ENCODE measurements at places on chromosomes 13 and 19.

- DNase-seq: no peak
Observed at GRCh38 chr19:57682226-57682766, 519 bp downstream of the ZNF551 start.

- no peak for DNase-seq
Observed at GRCh38 chr13:77740931-77741596, 43.6 kb downstream of the SLAIN1 start.

- no peak for DNase-seq
Observed at GRCh38 chr13:39196965-39197646, 158.8 kb downstream of the NHLRC3 start.

DNA sequence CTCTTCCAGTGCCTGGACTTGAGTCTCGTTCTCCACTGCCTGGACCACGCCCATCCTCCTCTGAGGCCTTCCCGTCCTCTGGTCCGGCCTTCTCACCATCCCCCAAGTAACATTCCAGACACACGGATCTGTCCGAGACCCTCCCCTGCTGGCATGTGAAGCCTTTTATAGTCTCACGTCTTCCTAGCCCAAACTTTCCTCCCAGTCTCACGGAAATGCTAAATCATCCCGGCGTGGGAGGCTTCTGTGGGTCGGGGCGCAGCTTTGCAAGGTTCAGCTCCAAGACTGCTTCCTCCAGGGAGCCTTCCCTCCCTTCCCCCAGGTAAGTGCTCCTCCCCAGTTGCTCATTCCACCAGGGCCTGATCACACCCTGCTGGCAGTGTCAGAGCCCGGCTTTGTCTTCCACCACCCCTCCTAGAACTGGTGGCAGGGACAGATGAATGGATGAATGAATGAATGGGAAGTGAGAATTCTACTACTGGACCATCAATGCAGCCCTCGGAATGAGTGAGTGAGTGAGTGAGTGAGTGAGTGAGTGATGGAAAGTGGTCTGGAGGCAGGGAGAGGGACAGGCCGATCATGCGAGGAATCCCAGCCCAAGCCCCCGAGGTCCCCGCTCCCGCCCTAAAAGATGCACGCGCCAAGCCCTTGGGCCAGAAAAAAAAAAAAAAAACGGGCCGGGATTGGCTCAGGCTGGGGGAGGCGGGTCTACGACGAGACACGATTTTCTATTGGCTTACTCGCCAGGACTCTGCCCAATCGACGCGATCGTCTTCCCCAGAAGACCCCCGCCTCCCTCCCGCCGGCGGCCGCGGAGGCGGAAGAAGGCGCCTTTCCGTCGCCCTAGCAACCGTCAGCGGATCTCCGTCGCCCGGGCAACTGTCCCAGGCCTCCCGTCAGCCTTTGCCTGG, 9.3 kb downstream of the EPHX3 start:
- peak; percentile 84 for DNase-seq

DNA sequence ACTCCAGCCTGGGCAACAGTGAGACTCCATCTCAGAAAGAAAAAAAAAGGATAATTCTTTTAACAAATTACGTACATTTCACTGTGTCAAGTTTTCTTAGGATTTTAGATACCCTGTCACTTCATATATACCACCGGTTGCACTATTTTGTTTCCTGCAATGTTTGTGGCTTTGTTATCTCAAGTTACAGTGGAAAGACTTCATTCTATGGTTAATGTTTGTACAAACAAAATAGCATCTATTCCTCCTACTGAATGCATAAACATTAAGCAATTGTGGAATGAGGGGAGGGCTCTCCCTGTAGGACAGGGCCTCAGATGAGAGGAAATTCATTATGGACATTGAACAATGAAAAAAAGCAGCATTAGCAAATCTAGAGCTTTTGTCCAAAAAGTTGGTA, 120.1 kb downstream of the DNAJC3 start:
- no peak for DNase-seq

GRCh38 chr19:44552324-44552723, 22.8 kb upstream of the CEACAM20 start:
- DNase-seq: peak; percentile 26

GRCh38 chr13:93029536-93029935, 197.1 kb upstream of the GPC6 start:
- DNase-seq: no peak

- DNase-seq: no peak
Observed at GRCh38 chr19:9735986-9736385, 32.6 kb downstream of the ZNF846 start.

GRCh38 chr19:7397687-7398086, 49.0 kb downstream of the ARHGEF18 start:
- DNase-seq: no peak

GRCh38 chr19:47232422-47233211, 1.6 kb upstream of the BBC3 start:
- DNase-seq: peak; percentile 36

DNA sequence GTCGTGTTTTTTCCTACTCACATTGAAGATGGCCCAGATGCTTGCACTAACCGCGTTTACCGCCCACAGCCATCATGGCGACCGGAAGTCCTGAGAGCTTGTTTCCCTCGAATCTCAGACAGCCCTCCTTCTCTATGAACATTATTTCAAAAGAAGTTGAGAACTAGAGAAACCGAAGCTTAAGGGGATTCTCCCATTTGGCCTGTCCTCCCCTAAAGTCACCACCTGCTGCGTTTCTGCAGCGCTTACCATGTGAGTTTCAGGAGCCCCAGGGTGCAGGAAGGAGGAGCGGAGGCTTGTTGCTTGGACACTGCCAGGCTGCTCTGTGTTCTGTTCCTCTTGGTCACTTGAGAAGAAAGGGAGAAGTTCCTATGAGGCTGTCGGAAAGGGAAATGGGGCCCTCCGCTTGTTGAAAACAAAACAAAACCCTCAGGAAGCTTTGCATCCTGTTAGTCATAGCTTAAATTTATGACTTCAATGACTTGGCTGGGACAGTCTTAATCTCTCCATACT, 6.2 kb downstream of the CARD8 start:
- peak; percentile 83 for DNase-seq

- no peak for DNase-seq
Observed at GRCh38 chr13:28826368-28826767, 6.2 kb downstream of the MTUS2 start.

- no peak for DNase-seq
Observed at GRCh38 chr13:77506874-77507273, 28.6 kb upstream of the SCEL start.

GRCh38 chr19:38252941-38253691, 3.1 kb downstream of the PPP1R14A start:
- DNase-seq: no peak

DNA sequence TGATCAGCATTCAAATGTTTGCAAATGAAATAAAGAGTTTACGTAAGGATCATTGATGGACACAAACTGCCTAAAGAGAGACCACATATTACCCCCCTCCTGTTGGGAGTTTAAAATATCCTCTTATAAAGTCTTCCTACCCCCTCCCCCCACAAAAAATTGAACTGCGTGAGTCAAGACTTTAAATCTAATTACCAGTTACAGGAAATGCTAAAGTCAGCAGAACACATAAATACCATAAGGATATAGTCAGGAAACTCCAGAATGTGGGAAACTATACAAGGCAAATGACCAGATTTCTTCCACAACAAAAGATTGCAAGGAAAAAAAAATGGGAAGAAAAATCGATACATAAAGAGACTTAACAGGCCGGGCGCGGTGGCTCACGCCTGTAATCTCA, 44.4 kb upstream of the FARP1 start:
- DNase-seq: no peak

DNA sequence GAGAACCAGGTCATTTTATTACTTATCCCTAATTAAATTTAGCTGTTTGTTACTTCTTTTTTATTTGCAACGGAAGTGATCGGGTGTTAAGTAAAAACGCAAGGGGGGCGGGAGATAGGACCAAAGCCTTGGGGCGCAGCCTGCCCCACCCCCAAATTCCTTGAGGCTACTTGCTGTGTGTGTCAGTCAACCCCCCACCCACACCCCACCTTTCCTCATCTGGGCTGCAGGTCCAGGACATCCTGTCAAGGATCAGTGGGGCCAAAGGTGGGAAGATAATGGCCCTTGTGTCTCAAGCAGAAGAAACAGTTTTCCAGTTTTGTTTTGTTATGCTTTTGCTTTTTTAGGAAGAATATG, 1.2 kb upstream of the FOXO1 start:
- peak; percentile 22 for DNase-seq

- DNase-seq: no peak
Observed at GRCh38 chr13:88074794-88075510, 403.8 kb downstream of the SLITRK5 start.

DNA sequence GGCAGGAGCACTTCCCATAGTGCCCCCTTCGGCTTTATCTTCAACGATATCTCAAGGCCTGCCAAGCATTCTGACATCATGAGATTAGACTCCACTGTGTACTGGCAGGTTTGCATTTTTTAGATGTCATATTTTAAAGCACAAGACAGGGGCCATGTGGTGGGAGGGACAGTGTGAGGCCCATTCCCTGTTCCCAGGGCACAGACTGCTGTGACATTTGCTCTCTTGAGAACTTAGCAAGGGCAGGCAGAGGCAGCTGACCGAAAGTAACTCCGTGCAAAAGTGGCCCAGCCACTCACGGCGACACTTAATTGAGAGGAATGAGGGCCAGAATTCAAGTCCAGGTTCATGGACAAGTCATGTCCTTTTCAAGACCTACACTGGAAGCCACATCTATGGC, 201.8 kb downstream of the COL4A1 start:
- DNase-seq: no peak

DNA sequence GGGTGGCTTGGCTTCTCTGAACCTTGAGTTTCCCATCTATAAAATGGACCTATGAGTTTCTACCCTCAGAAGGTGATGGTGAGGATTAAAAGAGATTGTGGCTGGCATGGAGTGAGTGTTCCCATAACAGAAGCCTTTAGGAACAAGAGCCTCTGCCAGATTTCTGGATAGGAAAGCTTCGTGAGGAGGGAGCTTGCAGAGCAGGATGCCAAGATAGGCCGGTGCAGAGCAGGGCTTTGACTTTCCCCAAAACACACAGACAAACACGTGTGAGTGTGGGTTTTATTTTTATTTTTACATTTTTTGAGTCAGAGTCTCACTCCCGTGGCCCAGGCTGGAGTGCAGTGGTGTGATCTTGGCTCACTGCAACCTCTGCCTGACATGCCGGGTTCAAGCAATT, 3.7 kb upstream of the CNN1 start:
- DNase-seq: no peak

- no peak for DNase-seq
Observed at GRCh38 chr13:100535426-100536135, 53.0 kb downstream of the GGACT start.

- DNase-seq: peak; percentile 27
Observed at GRCh38 chr19:3606174-3606689, 443 bp downstream of the TBXA2R start.

- no peak for DNase-seq
Observed at GRCh38 chr19:1453525-1454364, 3.8 kb downstream of the APC2 start.

DNA sequence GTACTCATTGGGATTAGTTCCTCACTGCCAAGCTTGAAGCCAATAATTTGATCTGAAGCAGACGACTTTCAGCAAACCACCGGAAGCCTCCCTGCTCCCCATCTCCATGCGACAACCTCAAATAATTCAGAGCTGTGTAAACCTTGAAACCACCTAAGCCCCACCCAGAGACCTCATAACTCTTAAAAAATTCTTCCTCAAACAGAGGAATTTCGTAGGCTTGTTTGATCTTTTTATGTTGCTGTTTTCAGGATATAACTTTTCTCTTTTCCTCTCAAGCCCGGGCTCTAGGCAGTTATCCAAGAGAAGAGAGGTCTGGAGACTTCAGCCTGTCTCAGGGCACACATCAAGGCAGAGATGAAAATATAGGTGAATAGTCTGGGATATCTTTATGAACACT, 311.6 kb downstream of the KCNRG start:
- DNase-seq: no peak

GRCh38 chr19:51607077-51607476, 23.1 kb downstream of the SIGLEC5 start:
- DNase-seq: no peak

DNA sequence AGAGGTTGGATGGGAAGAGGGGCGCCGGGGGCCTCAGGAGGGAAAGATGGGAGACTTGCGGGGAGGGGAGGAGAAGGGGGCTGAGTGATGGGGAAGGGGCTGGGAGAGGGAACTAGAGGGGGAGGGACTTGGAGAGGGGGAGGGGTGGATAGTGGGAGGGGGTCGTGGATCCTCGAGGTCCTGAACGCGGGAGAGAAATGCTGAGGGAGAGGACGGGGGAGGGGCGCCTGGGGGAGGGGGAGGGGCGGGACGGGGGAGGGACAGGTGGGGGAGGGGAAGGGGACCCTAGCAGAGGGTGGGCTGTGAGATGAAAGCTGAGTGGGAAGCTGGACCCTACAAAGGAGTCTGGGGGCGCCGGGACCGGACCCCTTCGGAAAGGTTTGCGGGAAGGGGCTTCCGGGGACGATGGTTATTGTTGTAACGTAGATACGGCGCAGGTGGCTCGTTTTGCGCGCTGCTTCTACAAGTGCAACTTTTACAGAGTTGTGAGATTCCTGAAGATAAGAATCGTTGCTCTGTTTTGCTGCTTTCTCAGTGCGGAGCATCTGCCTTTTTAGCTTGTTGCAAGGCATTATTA, 418 bp downstream of the ZNF444 start:
- DNase-seq: peak; percentile 50

GRCh38 chr13:24032674-24033073, 127.8 kb upstream of the SPATA13 start:
- DNase-seq: no peak

DNA sequence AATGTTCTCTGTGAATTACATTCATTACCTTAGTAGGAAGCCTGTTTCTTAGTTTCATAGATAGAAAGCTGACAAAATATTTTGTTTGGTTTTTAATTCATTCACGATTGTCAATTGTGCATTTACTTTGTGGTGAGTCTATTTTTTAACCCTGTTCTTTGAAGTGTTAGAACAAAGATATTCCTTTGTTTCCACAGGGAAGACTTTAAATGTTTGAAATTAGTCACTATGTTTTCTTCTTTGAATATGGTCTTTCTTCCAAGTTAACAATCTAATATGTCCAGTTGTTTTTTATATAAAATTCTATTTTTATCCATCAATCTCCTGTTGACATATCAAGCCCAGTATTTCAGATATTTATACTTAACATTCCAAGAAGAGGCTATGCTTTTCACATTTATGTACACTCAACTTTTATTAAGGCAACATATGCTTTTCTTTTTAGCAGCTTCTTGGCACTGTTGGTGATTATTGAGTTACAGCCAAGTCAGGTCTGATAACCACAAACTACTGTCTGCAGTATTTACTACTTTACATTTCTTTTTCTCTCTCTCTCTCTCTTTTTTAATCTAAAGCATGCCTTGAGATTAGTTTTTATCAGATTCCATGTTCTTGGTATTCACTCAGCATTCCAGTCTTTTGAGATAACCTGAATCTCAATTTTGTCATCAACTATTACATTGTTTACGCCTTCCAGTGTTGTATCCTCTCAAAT, 812.8 kb upstream of the SLC10A2 start:
- no peak for DNase-seq

GRCh38 chr19:3099347-3100145, 5.4 kb downstream of the GNA11 start:
- DNase-seq: no peak
